Dermis blood vessel endothelial cell (primary cell): ENCODE measurements at places on chromosomes 1 and 21.

GRCh38 chr1:59046730-59047157, 250.2 kb upstream of the FGGY start:
- no peak for DNase-seq

DNA sequence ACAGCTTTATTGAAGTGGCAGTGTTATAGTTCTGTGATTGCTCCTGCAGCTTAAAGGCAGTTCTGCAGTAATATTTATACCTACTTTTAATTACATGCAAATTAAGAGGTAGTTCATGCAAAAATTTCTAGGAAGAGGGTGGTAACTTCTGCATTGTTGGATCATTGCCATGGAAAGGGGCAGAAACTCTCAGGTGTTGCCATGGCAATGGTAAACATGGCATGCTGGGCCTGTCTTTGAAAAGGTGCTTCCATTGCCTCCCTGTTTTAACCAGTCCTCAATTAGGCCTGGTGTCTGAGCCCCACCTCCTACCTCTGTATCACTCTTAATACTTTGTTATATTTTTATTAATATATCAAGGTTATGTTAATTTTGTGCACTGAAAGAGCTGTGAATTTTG, 104.7 kb downstream of the DISC1 start:
- no peak for DNase-seq

- no peak for DNase-seq
Measured at GRCh38 chr1:1353389-1354151, 4.4 kb upstream of the DVL1 start.

- DNase-seq: no peak
Measured at GRCh38 chr21:15654171-15654570, 75.6 kb upstream of the USP25 start.

DNA sequence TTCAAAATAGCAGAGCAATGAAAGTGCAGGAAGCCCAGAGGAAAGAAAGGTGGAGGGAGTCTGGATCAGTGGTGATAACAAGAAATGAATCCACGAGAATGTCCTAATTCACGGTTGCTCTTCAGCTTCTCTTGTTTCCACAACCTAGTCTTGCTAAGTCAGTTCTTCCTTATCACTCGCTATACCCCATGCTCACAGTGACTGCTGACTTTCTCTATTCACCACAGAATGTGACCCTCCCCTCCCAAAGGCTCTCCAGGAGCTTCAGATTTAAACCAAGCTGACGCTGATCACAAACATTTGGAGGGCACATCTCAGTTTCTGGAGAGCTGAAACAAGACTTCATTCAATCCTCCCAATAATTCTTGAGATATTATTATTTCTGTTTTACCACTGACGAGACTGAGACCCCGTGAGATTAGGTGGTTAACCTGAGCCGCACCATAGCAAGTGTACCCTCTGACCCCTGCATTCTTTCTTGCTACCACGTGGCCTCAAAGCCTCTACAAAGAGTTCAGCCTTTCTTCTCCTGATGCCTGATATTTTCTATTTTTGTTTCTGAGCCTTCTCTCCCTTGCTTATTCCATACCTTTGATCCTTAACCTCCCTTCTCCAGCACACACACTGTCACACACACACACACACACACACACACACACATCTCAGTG, 10.7 kb upstream of the CCN1 start:
- no peak for DNase-seq

DNA sequence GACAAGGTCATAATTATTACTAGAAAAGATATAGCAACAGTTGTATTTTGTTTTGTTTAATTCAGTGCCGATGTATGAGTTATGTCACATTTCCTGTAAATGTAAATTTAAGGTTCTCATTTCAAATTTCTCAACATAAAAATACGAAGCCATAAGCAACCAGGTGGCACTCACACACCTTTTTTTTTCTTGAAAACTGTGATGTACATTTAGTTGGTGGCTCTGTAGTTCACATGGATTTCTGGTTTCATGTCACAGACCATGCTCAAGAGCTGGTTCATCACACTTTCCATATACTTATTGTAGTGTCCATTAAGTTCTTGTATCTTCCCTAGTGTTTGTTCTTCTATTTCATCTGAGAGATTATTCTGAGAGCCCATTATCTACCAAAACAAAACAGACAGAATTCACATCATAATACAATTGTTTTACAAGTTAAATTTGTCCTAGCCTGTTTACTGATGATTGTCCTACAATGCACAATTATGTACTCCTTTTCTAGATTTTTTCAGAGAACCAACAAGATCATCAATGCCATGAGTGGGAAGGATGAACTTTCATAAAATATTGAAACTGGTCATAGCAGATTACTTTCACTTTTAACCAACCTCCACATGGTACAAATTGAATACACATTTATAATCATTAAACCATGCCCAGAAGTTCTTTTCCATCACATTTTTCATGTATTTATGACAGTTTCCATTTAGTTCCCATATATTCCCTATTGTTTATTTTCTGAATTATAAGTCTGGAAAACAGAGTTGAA, 17.1 kb downstream of the ATP6V1G3 start:
- no peak for DNase-seq

DNA sequence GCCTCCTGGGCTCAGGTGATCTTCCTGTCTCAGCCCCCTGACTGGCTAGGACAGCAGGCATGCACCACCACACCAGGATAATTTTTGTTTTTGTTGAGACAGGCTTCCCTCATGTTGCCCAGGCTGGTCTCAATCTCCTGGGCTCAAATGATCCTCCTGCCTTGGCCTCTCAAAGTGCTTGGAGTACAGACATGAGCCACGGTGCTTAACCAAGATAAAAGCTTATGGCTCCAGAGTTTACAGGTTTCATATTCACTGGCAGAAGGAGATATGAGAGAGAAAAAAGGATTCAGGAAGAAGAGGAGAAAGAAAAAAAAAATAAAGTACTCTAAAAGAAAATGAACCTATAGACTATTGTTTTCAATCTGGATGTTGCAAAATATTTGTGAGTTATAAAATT, 748.8 kb upstream of the NCAM2 start:
- DNase-seq: no peak

DNA sequence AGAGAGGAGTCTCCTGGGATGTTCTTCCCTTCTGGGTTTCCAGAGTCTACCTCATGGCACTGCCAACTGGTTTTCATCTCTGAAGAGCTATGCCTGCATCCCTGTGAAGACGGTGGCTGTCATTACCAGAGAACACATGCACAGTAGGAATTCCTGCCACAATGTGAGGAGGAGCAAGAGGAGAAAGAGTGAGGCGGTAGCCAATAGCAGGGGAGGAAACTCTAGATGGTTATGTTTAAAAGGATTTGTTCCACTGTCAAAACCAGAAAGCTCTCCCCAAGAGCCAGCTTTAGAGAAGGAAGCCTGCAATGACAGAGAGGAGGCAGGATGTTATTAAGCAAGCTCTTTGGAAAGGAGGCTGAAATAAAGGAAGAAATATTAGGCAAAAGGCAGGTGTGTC, 12.3 kb downstream of the LMX1A start:
- DNase-seq: no peak

- DNase-seq: no peak
Measured at GRCh38 chr1:72521659-72522058, 239.3 kb upstream of the NEGR1 start.

DNA sequence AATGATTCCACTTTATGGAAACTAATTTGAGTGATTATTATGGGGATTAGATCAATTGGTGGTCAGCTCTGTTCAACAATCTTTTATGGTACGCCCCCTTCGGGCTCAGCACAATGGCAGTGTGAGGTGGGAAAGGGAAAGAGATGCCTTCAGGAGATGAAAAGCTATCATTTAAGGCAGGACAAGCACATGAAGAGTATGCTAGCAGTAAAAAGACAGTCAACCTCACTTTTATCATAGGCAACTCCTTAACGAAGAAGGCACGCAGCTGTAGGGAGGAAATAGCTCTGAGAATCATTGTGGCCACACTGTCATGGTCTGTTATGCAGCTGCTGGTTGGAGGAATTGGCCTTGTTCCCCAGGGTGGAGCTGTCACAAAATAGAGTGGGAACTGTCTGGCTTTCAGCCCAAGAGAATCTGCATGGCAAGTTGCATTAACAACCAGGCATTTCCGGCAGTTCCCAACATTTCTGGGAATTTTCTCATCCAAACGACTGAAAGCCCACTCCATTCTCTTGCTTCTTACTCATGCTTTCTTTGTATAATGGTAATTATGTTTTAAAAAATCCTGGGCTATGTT, 54.4 kb upstream of the BCL10 start:
- peak; percentile 97 for DNase-seq

- DNase-seq: no peak
Measured at GRCh38 chr1:229440851-229441537, 7.1 kb upstream of the ACTA1 start.

DNA sequence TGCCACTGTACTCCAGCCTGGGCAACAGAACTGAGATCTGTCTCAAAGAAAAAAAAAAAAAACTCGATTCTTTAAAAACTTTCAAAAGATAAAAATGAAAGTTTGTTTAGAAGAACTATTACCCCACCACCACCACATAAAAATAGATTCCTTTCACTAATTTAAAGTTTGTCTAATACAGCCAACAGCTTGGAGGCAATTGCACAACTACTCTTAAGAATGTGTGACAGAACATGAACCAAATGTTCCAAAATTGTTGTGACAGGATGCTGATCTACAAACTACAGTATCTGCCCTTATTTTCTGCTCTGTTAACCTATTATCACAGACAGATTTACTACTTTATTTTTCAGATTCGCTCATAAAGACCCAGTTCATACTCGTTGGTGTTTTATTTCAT, 5.5 kb upstream of the TGFBR3 start:
- DNase-seq: no peak

DNA sequence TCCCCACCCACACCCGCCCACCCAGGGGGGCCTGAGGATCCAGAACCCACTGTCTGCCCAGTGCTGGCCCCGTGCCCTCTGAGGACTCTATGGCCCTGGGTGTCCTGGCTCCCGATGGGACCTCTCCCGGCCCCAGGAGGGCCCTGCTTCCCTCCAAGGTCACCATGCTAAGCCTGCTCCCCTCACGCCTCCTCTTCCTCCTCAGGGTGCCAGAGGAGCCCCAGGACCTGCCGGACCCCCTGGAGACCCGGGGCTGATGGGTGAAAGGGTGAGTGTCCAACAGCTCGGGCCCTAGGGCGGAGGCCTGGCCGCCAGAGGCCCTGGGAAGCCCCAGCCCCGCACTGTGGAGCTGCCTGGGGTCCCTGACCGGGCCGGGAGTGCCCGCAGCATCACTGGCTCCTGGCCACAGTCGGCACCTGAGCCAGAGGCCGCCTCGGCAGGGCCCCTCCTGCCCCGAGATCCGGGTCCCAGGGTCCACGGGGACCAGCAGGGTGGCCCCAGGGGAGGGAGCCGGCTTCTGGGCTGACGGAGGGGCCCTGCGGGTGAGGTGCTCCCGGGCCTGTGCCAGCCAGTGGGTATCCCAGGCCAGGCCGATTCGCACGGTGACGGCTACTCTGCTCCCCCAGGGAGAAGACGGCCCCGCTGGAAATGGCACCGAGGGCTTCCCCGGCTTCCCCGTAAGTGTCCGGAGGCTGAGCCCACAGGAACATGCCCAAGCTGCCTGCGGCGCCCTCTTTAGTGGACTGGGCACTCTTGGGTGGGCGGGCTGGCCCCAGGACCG, 16.1 kb downstream of the COL6A1 start:
- DNase-seq: no peak

DNA sequence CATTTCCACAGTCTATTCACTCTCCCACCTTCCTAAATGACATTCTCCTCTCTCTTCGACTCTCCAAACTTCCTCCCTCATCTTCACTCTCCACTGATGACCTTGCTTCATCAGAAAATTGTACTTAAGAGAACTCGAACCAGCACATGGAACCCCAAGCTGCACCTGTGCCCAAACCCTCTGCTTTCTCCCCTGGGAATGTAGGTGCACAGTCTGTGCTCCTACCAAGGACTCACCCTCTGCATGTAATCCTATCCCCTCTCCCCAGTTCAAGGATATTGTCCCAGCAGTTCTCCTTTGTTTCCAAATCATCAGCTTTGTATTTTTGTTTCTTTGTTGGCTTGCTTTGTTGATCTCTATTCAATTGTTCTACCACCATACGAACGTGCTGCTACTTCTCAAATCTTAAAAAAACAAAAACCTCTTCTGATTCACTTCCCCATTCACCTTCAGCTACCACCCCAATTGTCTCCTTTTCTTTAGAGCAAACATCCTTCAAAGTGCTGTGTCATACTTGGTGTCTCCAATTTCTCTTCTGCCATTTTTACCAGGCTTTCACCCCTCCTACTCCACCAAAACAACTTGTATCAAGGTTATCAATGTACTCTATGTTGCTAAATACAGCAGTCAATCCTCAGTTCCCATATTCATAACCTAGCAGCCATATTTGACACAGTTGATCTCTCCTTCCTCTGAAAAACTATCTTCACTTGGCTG, 26.8 kb downstream of the RAB3B start:
- DNase-seq: peak; percentile 49

- DNase-seq: peak; percentile 51
Measured at GRCh38 chr1:154501423-154502065, 475 bp upstream of the TDRD10 start.

- no peak for DNase-seq
Measured at GRCh38 chr1:207497941-207498340, 2.0 kb downstream of the CR1 start.

DNA sequence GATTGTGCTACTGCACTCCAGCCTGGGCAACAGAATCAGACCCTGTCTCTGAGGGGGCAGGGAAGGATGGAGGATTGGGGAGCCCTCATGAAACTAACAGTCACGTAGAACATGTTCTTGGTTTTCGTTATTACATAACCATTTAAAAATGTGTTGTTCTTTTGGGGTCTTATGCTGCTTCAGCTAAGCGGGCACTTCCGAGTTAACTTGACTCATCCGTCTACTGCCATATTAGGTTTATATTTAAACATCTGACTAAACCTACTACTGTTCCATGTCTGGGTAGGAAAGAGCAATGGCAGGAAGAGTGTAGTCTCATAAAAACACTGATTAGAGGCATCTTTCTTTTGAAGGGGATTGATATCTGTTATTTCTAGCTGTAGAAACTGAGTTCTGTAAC, 59.5 kb upstream of the BMP8A start:
- peak; percentile 67 for DNase-seq

GRCh38 chr1:156358641-156359040, 10.4 kb upstream of the RHBG start:
- DNase-seq: no peak

DNA sequence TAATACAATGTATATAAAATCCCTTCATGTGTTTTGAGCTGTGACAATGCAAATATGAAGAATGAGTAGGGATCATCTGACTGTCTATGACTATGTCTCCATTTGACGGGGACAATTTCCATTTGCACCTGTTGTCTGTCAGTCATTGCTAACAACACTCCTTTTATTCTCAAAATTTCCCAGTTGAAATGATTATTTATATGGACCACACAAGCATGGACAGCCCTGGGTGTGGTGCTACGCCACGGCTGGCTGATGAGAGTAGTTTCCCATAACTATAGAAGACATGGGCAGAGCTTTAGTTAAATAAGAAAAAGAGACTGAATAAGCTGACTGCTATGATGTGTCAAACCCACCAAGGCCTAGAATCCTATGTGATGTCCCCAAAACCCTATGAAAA, 135.8 kb downstream of the MAP3K21 start:
- DNase-seq: no peak

DNA sequence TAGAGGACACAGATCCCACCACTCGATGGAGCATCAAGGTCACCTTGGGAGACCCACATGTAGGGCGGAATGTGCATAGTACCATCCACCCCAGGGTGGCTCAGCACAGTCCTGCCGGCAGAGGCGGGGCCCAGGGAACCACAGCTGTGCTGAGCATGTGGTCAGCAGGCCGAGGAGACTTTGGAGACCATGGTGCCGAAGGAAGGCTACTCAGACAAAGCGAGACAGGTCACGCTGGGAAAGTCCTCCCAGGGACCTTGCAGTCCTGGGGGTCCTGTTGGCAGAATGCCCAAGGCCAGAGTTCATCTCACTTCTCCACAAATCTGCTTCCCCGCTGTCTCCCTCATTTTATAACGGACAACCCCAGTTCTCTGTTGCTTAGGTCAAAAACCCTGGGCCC, 22.5 kb downstream of the WNT3A start:
- DNase-seq: no peak
